ENCODE measurements at places on chromosomes 13 and 19.

- DNase-seq: no peak
These were observed 7.6 kb downstream of the TMEM59L start for GRCh38 chr19:18620311-18620710.

- no peak for DNase-seq
These were observed 9.3 kb upstream of the NALCN start for GRCh38 chr13:101425623-101426022.

DNA sequence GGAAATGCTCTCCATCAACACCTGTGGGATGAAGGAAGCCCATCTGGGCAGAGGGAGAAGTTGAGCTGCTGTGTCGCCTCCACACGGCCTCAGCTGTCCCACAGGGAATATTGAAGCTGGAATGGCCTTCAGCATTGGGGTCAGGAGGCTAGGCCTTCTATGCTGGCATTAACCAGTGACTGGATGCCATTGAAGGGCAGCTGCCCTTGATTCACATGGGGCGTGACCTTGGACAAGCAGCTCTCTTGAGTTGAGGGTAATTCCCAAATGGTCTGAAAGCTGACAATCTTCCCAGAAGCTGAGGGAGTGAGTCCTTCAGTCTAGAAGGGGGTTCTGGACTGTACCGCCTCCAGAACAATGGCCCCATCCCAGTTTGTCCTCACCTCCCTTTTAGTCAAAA is 6.7 kb downstream of the BCL3 start:
- DNase-seq: no peak

DNA sequence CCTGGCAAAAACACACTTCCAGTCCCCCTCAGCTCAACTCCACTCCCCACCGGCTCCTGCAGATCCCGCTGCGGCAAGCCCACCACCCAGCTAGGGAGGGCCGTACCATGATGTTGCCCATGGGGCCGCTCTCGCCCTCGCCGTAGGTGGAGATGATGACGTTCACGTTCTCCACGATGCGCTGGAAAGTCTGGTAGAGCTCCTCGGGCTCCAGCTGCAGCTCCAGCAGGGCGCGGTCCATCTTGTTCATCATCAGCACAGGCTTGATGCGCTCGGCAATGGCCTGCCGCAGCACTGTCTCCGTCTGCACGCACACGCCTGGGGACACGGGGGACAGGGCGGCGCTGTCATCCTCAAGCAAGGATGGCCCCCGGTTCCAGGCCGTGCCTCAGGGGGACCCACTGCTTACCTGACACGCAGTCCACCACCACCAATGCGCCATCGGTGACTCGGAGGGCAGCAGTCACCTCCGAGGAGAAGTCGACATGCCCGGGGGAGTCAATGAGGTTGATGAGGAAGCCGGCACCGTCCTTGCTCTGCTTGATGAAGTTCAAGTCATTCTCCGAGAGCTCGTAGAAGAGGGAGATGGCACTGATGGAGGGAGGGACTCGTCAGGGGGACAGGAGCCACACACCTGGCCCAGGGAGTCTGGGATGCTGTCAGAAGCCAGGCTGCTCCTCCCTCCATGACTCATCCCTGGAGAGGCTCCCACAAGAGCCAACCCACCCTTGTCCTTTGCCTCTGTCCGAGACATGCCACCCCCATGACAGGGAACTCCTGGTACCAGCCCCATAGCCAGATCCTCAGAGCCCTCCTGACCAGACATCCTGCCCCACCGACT is 2.3 kb downstream of the EEF2 start:
- no peak for DNase-seq

- DNase-seq: no peak
These were observed 14.6 kb downstream of the LHFPL6 start for GRCh38 chr13:39588384-39588783.

GRCh38 chr13:97878431-97879375 is 74.8 kb upstream of the IPO5 start:
- no peak for DNase-seq

GRCh38 chr13:34842466-34842865 is 99.6 kb upstream of the NBEA start:
- DNase-seq: no peak

GRCh38 chr13:61180234-61180633 is 235.4 kb downstream of the PCDH20 start:
- DNase-seq: no peak

GRCh38 chr19:49939721-49940481 is 10.6 kb upstream of the NUP62 start:
- no peak for DNase-seq

DNA sequence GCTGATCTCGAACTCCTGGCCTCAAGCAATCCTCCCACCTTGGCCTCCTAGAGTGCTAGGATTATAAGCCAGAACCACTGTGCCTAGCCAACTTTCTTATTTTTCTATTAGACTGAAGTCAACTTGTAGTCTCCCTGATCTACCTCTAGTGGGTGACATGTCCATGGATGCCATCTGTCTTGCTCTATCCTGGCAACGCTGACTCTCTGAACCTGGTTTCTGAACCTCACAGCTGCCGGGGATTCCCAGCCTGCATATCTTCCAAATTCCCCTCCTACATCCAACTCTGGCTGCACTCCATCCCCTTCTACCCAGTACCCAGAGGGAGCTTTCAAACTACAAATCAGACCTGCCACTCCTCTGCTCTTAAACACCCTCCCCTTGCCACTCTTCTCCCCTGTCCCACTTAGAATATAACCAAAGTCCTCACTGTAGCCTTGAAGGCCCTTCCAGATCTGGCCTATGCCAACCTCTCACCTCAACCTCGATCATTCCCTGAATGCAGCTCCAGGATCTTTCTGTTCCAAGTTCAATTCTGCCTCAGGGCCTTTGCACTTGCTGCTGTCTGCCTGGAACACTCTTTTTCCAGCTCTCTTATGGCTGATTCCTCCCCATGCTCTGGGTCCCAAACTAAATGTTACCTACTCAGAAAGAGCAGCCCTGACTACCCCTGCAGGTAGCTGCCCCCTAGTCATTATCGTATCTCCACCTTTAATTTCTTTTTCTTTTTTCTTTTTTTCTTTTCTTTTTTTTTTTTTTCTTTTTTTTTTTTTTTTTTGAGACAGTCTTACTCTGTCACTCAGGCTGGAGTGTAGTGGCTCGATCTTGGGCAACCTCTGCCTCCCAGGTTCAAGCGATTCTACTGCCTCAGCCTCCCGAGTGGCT is 2.2 kb downstream of the CLIP3 start:
- DNase-seq: no peak
